MG63 (cell line): ENCODE measurements at places on chromosomes 13 and 19. TPM values are rescaled to one million over a fixed set of nuclear protein-coding genes. Genes with fewer than 3 reads are reported as not detected.

- no peak for DNase-seq
These were observed 708.1 kb upstream of the ARGLU1 start for GRCh38 chr13:107275945-107276614.

DNA sequence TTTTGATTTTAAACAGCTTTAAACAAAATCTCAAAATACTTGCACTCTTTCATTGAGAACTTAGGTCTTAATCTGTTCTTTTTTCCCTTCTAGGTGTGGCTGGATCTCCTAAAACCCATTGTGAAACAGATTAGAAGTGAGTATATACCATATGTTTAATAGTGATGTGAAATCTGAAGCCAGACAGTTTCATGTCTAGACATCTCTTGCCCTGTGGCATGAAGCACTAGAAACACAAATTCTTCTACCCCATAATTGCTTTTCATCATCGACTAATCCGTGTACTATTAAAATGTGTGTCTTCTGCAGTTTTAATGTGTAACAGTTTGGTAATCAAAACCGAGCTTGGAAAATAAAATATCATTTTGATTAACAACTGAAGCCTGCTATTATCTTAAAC, 188.2 kb upstream of the RNF113B start:
- no peak for DNase-seq

DNA sequence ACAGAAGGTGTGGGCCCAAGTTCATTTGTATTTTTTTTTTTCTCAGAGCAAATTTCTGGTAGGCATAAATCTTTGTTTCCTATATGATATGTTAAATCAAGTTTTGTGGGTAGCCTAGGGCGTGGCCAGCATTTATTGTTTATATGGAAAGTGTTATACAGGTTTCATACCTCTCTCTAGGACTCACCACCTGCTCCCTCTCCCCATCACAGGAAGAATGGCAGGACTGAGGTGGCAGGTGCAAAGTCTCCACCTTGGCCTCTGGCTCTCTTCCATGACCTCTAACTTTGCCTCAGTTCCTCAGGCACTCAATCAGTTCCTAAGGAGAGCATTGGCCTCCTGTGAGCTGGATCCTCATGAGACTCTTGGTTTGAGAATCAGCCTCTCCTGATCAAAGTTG, 172.3 kb upstream of the TSC22D1 start:
- no peak for DNase-seq

DNA sequence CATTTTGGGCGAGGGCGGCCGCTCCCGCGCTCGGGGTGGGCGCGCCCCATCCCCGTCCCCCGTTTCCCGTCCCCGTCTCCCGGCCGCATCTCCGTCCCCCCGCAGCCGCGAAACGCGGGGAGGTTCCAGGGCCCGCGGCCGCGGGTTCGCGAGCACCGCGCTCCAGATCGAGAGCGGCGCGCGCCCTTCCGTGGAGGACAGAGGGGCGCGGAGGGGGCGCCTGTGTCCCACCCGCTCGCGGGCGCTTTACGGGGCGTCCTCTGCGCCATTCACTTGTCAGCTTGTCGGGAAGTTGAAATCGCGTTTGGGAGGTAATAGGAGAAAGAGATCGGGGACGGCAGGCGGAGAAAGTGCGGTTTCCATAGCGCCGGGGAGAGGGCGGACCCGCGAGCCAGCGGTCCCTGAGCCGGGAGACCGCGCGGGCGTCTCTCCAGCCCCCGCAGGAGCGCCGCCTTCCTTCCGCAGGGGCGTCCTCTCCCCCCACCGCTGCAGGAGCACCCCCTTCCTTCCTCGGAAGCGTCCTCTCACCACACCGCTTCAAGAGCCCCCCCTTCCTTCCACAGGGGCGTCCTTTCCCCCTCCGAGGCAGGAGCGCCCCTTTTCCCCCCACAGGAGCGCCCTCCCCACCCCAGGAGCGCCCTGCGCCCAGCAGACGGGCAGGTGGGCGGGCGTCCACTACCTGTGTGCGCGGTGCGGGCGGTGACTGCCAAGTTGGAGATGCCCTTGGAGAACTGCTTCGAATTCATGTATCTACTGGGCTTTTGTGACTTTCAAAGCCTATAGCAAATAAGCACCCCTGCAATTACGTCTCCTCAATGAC, 962 bp upstream of the IRS2 start:
- DNase-seq, result peak; percentile 45

DNA sequence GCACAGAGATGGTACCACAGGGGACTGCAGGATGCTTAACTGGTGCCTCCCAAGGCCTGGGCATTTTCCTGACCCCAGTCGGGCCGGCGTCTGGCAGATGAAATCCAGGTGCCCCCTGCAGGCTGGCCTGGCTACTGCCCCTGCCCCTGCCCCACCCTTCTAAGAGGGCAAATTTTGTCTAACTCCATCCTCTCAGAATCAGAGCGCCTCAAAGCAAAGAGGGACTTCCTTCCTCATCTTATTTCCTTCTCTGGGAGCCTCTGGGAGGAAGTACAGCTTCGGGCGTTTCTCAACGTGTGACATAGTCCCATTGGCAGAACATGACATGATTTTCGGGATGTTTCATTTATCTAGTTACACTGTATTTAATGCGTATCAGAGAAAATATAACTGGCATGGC, 2.7 kb downstream of the PRKACA start:
- peak; percentile 49 for DNase-seq

The GIPC3 gene
- not detected in 2 replicates for total RNA-seq

The FFAR2 gene
- not detected in 2 replicates for total RNA-seq

DNA sequence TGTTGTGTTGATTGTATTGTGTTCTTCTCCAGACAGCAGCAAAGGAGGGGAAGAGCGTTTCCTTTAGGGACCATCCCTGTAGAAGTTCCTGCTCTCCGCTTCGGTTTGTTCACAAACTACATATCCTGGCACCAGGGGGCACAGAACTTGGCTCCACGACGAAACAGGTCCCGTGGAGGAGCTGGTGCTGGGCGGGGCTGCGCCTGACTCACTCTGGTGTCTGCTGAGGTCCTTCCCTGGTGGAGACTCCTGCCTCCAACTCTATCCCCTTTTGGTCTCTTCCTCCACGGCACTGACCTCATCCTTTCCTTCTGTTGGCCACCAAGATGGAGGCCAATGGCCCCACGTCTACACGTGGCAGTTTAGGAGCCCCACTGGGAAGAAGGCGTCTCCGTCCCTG, 14.7 kb downstream of the TMPRSS9 start:
- peak; percentile 49 for DNase-seq

DNA sequence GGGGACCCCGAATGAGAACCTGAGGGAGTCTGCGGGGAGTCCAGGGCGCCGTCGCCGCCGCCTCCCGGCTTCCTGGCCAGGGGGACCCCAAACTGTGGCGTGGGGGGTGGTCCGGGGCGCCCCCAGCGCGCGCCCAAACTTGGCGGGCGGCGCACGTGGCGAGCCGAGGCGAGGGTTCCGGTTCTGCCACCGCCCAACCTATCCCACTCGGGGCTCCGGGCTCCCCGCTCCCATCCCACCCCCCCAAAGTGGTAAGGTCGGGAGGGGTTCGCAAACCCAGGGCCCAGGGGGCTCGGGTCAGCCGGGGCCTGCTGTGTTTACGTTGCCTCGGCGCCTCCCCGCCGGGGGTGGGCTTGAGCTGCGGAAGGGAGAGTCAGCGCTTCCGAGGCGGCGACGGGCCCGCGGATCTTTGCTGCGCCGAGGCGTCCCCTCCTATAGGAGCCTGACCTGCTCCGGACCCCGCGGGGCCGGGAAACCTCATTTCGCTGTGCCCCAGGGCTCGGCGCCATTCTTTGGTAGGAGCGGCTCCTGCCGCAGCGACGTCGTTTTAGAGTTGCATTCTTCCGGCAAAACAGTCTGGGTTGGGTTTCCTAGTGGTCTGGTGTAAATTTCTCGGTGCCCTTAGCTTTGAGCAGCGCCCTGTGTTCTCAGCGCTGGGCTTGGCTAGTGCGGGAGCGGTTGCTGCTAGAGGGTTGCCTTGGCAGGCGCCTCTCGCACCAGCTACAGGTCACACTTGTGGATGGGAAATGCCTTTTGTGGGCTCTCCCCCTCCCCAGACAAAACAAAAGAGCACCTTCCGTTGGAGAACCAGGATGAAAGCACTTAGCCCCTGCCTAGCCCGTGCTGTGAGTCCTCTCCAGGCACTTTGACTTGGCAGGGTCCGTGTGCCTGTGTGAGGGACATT, 1.2 kb downstream of the DAZAP1 start:
- DNase-seq, result no peak

The NLRP11 gene
- total RNA-seq, result not detected in 2 replicates

DNA sequence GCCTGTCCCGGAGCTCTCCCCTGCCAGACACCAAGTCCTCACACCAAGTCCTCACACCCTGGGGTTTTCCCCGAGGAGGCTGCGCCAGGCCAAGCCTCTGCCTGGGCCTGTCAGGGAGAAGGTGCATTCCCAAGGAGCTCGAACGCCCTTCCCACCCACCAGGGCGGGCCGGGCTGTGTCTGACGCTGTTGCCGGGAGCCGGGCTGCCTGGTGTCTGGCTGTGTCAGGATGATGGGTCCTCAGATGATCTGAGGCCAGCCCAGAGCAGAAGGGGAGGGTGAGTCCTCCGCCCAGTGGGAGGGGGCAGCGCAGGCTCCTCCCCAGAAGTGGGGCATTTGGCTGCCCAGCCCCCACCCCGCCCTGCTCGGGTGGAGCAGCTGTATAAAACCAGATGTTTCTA, 2.3 kb upstream of the HAS1 start:
- DNase-seq, result peak; percentile 57

GRCh38 chr19:3213159-3213558, 11.3 kb upstream of the CELF5 start:
- no peak for DNase-seq

GRCh38 chr19:7223429-7223828, 70.8 kb downstream of the INSR start:
- no peak for DNase-seq

DNA sequence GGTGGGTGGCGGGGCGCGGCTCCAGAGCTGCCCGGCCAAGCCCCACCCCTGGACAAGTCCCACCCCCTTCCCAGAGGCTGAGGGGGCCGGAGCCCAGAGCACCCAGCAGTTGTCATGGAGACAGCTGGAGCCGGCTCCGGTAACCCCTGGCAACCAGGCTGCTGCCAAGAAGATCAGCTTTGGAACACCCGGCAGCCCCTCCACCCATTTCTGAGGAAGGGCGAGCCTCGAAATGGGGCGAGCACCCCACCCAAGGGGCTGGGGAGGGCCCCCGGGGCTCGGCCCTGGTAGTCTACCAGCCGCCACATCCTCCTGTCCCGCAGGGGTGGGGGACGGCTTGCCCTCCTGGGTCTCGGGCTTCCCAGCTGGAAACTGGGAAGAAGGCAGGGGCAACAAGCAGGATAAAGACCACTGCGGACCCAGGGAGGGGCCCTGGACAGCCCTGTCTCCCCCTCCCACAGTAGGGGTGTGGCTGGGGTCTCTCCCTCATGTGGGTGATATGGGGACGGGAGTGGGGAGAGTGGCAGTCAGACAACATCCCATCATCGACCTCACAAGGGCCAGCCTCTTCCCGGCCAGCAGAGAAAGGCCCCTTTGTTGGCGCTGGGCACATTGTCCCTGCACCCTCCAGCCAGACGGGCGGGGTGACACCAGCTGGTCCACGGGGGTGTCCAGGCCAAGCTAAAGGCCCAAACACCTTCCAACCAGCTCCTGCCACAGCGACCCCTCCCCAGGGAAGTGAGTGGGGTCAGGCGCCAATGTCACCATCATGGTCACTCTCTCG, 1.5 kb downstream of the CERS1 start:
- DNase-seq, result peak; percentile 45

- DNase-seq, result no peak
These were observed 47.4 kb downstream of the MTUS2 start for GRCh38 chr13:28867564-28867963.

DNA sequence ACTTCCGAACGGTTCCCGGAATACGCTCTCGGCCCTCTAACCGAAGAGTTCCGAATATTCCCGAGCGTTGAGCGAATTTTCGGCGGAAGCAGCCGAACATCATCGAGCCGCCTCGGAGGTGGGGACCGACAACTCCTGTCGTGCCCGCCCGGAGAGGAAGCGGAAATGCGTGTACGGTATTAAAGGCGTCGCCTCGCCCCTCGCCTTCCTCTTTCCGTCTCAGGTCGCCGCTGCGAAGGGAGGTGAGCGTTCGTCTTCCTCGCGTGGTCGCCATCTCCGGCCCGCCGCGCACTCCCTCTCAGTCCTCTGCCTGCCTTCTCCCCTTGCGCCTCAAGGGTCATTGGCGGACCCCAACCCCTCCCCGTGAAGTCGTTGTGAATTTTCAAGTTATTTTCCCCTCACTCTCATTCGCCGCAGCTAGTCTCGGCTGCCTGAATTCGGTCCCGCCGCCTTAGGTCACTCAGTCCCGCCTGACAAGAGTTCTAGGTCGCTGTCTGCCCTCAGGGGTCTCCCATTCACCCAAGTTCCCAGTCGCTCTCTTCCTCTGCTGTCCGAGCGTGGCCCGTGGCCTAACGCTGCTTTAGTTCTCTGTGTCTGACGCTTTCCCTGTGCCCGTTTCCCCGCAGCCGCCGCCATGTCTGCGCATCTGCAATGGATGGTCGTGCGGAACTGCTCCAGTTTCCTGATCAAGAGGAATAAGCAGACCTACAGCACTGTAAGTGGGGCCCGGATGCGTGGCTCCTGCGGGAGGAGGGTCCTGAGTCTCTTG, at the start of gene RPL28:
Gene RPL28, plus strand, starts transcription at position 209 of the 769 bp plus-strand sequence. Its CDS starts 426 bp downstream, at position 635.
- peak; percentile 97 for DNase-seq

DNA sequence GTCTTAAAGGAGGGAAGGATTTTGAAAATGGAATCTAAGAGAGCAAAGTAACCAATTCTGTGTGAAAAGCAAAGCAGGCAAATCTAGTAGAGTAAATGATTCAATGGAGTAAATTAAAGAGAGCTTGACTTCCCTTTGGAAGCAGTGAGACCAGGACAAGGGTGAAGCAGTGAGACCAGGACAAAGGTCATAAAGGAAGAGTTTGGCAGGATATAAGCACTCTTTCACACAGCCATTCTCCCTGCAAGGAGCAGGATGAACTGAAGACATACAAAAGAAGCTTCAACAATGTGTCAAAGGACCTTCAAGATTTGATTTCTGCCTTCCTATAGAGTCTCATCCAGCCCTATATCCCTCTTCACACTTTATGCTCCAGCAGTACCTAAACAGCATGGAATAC, 123.8 kb downstream of the ENOX1 start:
- no peak for DNase-seq

DNA sequence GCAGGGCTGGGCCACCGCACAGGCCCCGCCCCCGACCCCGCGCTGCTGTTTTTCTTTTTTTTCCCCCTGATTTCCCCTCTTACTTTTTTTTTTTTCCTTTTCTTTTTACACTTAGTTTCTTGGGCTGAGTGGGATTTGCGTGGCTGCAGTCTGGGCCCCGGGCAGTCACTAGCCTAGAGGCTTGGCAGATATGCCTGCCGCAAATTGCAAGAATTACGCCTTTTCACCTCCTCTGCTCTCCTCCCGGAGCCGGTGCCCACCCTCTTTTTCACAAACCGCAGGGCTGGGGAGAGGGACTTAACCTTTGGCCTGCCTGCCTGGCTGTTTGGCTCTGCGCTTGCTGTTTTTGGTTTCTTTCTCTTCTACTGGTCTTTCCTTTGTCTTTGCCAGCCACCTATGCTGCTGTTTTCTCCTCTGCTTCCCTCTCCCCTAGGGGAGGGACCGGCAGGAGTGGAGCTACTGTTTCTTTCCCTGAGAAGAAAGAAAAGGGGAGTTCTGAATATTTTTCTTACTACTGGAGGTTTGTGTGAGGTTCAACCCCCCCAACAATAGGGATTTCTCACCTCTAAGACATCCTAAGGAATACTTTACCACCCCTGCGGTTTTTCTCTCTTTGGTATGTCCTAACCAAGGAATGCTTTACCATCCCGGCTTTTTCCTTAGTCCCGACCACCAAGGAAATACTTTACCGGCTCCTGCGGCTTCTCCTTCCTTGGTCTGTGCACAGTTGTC, 11.0 kb downstream of the ZNF552 start:
- DNase-seq, result peak; percentile 51
